BJ (cell line): ENCODE measurements at places on chromosomes 2 and 18. TPM values are rescaled to one million over a fixed set of nuclear protein-coding genes. Genes with fewer than 3 reads are reported as not detected.

Gene POTEJ
- polyA plus RNA-seq: 0.02 TPM in 1 of 2 replicates, not detected in the other

GRCh38 chr2:212975333-212975732 lies 176.1 kb downstream of the IKZF2 start:
- no peak for DNase-seq

Gene C1QL2
- not detected in 2 replicates for polyA plus RNA-seq

Gene ZNG1B
- polyA plus RNA-seq: 7.0 and 18.4 TPM in 2 replicates

DNA sequence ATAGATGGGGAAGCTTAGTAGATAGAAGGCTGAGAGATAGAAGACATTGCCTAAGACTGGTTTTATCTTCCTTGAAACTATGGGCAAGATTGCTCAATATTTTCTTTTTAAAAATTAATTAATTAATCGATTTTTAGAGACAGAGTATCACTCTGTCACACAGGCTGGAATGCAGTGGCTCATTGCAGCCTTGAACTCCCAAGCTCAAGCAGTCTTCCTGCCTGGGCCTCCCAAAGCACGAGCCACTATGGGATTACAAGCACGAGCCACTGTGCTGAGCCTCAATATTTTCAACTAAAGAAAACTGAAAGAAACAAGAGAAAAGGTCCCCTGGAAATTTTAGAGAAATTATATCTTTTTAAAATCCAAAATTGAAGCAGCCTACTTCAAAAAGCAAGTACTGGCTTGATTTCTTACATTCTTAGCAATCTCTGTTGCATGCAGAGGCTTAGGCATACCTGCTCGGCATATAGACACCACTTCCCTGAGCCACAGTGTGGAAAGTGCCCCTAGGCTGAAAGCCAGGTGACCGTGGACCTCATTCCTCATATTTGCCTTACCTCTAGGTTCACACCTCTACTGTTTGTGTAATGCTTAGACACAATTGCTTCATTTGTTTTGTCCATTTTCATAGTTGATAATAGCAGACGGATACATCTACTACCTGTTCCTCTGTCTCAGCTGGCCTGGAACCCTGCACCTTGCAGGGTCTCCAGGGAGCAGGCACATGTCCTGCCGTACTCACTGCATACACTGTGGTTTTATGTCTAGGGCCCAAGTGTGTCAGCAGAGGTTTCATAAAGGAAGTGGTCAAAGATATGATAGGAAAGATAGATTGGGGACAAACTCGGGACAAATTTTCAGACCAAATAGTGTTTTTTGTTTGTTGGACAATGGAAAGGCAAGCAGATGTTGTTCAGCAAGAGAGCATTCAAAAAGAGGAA lies 166.5 kb upstream of the ALPP start:
- no peak for DNase-seq

- no peak for DNase-seq
Observed at GRCh38 chr2:15652801-15653200, 61.1 kb downstream of the DDX1 start.

GRCh38 chr2:55923091-55923981 lies at the start of gene EFEMP1:
Gene EFEMP1, minus strand, starts transcription at chr2:55923782. Its CDS starts 1,342 bp downstream, at chr2:55922440.
- DNase-seq: no peak
